ENCODE measurements at places on chromosomes 5 and 9.

GRCh38 chr9:967903-968641, 8.4 kb upstream of the DMRT3 start:
- DNase-seq: no peak

DNA sequence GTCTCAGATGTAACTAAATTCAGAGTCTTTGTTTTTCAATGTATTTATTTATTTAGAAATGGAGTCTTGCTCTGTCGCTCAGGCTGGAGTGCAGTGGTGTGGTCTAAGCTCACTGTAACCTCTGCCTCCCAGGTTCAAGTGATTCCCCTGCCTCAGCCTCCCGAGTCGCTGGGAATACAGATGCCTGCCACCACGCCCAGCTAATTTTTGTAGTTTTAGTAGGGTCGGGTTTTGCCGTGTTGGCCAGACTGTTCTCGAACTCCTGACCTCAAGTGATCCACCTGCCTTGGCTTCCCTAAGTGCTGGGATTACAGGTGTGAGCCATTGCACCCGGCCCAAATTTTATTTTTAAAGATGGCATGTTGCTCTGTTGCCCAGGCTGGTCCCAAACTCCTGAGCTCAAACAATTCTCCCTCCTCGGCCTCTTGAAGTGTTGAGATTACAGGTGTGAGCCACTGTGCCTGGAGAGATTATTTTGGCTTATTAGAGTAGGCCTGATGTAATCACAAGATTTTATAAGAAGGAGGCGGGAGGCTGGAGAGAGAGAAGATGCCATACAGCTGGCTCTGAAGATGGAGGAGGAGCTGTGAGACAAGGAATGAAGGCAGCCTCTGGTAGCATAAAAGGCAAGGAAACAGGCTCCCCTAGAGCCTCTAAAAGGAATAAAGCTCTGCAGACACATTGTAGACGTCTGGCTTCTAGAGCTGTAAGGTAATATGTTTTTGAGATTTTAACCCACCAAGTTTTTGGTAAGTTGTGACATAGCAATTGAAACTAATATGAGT, 12.9 kb upstream of the KLF9 start:
- DNase-seq: no peak

- DNase-seq: no peak
Observed at GRCh38 chr9:80699511-80699998, 989.8 kb downstream of the TLE1 start.

- no peak for DNase-seq
Observed at GRCh38 chr5:133340822-133341221, 271.5 kb downstream of the FSTL4 start.

GRCh38 chr5:26681861-26682260, 356.5 kb downstream of the CDH9 start:
- DNase-seq: no peak

DNA sequence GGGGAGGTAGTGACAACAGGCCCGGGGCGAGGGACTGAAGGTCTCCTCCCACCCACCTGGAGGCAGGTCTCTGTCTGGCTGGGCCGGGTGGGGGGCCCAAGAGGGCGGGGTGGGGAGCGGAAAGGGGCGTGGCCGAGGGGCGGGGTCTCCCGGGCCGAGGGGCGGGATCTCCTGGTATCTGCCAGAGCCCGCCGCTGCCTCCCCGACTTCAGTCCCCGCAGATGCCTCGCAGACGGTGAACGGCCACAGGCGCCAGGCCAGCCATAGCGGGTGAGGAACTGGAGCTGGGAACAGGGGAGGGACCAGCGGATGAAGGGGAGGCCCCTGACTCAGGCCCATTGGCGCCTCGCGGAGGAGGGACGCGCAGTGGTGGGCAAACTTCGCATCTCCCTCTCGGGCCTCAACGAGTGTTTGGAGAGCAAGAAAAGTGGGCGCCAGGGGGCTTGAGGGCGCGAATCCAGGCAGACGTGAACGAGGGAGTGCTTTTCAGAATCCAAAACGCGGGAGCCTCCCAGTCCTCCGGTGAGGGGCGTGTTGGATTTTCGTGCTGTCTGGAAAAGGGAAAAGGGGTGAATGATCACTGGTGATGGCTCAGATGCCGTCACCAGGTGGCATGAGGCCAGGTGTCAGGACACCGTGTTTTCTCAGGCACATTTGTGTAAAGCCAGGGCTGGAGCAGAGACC, at the start of gene ADGRD2:
ADGRD2 (plus strand) TSS at position 211 of the 684 bp plus-strand sequence. CDS start 1,216 bp downstream, outside the sequence.
- DNase-seq: no peak

DNA sequence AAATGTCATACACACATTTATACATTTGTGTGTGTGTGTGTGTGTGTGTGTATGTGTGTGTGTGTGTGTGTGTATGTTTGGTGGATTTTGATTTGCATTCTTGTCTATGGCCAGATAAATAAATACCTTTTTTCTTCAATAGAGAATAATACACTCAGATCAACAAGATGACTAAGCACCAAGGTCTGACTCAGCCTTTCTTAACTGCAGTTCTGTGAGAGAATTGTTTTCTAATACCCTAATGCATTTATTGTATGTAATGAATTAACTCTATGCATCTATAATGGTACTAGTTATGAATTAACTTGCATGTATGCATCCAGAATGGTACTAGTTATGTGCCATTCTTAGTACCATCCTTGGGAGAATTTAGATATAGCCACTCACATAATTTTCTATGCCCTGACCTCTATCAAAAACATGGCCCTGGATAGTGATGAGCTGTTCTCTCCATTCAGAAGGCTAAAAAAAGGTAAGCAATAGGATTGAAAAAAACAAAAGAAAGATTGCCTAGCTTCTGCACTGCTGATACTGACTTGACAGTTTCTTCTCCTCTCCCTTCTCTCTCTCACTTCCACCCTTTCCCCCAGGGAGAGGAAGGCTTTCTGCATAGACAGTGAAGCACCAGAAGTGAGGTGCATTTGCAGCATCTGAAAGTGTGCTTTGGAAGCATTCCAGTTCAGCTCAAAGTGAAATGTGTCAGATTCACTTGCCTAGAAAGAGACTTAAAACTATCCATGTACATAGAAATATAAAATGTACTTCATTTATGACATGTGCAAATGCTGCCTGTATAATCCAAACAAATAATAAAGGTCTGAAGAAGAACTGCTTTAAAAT, 55.1 kb upstream of the CCDC112 start:
- no peak for DNase-seq

DNA sequence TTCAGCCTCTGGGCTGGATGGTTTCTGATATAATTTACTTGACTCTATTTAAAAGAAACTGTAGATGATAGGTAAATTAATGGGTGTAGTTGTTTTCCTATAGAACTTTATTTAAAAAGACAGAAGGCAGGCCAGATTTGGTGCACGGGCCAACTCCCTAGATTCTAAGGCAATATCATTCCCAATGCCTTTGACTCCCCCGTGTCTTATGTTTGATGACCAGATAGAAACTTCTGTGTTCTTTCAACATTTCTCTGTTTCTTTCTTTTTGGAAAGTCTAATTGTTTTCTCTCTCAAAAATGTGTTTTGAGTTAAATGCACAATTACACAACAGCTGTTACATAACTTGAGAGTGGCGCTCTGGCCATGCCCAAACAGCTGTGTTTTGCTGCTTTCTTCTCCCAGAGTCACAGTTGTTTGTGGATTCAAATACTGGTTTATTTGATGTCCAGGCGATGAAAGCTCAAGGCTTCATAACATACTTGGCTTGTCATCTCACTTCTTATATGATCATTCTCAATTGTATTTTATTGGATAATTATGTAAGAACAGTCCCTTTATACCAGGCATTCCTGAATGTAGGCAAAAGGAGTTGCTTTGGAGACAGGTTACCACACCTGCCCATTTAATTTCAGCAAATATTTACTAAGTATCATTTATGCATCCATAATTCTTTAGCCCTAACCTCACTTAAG, 1.7 kb upstream of the ALDH1A1 start:
- DNase-seq: no peak

DNA sequence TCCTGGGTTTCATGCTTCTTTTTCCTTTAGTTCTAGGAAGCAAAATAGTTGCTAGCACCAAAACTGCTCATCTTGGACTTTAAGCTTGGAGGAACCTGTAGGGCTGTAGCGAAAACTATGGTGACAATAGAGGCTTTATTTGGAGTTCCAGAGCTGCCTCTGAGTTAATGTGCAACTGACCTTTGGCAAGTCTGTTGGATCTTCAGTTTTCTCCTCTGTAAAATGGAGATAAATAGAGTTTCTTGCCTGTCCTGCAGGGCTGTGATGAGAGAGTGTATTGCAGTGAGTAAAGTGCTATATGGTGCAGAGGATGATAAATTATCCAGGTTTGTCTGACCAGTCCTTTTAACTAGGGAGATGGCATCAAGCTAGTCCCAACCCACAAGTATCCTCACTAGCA, 417.0 kb downstream of the MAN2A1 start:
- no peak for DNase-seq

DNA sequence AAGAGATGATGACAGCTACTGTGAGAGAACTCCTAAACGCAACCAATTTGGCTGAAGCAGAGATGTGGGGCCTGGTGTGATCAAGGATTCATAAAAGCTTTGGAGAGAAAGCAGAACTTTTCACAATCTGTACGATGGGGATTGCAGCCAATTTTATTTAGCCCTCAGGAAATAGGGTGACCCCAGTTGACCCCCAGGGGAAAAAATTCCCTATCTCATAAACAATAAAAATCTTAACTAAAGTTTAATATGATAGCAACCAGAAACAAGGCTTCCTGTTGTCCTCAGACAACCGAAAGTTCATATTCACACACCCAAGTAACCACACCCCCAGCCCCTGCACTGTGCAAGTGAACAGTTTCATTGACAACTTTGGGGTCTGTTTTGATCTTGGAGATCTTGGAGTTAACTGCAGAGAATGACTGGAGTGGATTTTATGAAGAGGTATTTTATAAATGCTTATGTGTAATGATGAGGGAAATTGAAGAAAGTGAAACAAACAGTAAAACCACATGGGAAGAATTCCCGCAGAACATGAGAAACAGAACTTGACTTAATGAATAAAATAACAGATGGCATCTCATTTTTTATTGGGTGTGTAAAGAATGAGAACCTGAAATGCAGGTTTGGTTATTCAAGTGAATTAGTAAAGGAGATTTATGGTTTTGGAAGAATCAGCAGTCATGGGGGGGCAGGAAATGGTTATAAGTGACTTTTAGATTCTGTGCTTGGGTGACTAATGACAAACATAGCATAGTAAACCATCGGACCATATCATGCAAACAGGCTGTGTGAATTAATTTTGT, 94.5 kb downstream of the PDE4D start:
- DNase-seq: no peak

DNA sequence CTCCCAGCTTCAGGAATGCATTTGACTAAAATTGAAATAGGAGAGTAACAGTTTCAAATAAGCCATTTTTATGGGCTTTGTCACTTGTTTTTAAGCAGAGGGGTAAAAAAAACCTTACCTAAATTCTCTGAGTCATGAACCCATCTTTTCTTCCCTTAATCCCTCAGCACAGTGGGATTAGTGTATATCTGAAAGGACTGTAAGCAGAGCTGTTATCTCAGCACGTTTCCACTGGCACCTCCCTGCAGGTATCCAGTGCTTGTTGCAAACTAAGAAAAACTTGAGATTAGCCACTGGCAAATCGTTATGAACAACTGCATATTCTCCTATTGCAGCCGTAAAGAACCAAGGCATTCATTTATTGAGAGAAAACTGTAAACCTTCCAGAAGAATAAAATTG, 872.7 kb downstream of the EFNA5 start:
- DNase-seq: no peak

DNA sequence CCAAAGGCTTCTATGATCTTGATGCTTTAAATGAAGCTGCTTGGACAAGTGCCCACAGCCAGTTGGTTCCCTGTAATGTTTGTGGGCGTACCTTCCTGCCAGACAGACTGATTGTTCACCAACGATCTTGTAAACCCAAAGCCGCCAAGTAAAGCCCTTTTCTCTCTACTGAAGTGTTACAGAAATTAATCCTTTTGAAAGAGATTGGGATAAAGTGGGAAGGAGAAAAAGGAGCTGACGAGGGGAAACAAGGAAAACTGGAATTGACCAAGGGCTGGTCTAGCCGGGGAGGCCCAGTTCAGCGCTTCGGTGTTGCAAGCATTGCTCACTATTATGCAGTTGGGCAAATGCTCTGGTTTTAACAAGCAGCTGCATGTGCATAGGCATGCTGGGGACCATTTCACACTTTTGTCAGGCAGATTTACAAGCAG, 53.2 kb downstream of the ZNF474 start:
- no peak for DNase-seq

GRCh38 chr5:124253203-124253810, 493.1 kb downstream of the ZNF608 start:
- no peak for DNase-seq

DNA sequence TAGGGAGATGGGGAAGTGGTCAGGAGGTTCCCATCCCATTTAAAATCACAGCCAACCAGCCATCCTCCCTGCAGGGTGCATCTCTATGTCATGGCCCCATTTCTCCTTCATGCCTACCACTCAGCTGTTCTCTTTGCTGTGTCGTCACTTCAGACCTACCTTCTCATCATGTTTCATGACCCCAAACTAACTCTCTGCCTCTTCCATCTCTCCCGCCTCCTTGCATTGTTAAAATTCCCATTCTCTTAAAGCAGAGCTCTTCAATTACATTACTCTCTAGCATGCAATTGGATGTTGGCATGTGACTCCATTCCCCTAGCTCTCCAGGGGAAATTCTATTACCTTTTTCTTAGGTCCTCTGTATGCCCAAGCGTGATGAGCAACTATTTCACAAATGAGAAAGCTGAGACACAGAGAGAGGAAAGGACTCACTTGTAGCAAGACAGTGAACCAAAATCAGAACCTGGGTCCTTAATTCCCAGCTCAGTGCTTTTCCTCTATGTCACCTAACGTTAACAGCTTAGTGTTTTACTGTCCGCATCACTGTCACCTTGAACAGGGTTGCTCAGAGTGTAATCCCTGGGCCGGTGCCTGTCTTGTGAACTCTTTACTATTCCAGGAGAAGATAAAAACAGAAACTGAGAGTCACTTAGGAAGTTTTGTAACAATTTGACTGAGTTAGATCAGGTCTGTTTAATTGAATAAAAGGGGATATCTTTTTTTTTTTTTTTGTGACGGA, 28.1 kb downstream of the PDE6A start:
- no peak for DNase-seq

- no peak for DNase-seq
Observed at GRCh38 chr9:83646500-83647239, 23.7 kb downstream of the IDNK start.

- no peak for DNase-seq
Observed at GRCh38 chr5:176899946-176900779, 1.0 kb upstream of the HK3 start.

DNA sequence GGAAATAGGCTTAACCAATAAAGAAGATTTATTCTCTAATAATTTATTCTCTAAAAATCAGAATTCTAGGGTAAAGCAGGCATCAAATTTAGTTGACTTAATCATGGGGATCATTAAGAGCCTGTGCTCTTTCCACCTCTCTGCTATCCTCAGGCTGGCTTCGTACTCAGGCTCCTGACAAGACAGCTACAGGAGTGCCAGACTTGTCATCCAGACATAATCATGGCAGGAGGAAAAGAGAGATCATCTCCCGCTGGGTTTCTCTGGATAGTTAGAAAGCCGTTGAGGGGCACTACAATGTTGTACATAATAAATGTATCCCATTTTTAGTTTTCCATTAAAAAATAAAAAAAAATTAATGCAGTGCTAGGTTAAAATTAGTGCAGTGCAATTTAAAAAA, 171.9 kb downstream of the SEC61B start:
- no peak for DNase-seq

- no peak for DNase-seq
Observed at GRCh38 chr5:140146523-140146842, 20.7 kb downstream of the IGIP start.
